ENCODE measurements at places on chromosomes 2 and 18. TPM values are rescaled to one million over a fixed set of nuclear protein-coding genes. Genes with fewer than 3 reads are reported as not detected.
A peak's percentile ranks its signal among the peaks of the same experiment; 100 is the strongest.

GRCh38 chr2:30393510-30393909 lies 53.5 kb upstream of the LCLAT1 start:
- DNase-seq = no peak
- no peaks in the 10 kb centered on the region for H3K36me3 ChIP-seq
- H3K4me3 ChIP-seq = no peak overlapping the region
- no peaks in the 10 kb centered on the region for H3K4me1 ChIP-seq

DNA sequence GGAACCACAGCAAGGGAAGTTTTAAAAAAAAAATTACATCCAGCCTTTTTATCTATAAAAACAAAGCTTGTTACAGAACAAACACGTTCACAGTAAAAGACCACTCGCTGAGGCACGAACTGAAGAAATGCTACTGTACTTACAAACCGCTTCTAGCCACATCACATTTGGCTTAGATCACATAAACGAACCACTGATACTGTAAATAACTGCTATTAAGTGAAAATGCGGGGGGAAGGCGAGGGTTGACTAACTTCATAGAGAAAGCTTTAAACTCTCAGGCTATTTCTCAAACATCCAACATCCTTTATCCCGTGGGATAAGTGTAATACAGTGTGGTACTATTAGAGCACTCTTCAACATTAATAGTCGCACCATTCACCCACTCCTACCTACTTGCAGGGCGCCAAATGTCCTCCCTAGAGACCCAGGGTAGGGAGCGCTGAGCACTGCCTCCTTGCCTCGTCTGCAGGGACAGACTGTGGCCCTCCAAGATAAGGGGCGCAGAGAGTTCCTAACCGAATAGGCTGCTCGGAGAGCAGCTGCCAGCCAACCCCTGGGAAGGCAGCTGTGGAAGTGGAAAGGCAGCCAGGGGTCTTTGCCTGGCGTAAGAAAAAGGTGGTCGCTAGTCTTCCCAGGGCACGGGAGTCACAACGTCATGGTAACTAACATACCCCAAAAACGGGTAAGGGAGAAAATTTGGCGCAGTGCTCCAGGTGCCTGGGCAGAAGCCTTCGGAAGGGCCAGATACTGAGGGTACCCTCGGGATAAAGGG lies 854 bp downstream of the GPR155 start:
- H3K27me3 ChIP-seq = peaks cover 2% of the 10 kb centered on the region
- peaks cover 5% of the 10 kb centered on the region for H3K36me3 ChIP-seq
- H3K27ac ChIP-seq = peak overlapping the region; percentile 85
- peaks cover 13% of the 10 kb centered on the region for H3K4me1 ChIP-seq
- peak overlapping the region; percentile 87 for H3K4me3 ChIP-seq

GRCh38 chr2:113765276-113765675 lies 8.8 kb upstream of the SLC35F5 start:
- no peaks in the 10 kb centered on the region for H3K27me3 ChIP-seq
- no peaks in the 10 kb centered on the region for H3K36me3 ChIP-seq
- no peaks in the 10 kb centered on the region for H3K4me1 ChIP-seq
- H3K27ac ChIP-seq = no peak overlapping the region
- no peak overlapping the region for H3K4me3 ChIP-seq

- H3K4me1 ChIP-seq = peaks cover 26% of the 10 kb centered on the region
- no peak overlapping the region for H3K4me3 ChIP-seq
- no peak overlapping the region for H3K27ac ChIP-seq
- H3K36me3 ChIP-seq = peaks cover 2% of the 10 kb centered on the region
- DNase-seq = no peak
Observed at GRCh38 chr18:49055754-49056172, 105.0 kb upstream of the SMAD7 start.

DNA sequence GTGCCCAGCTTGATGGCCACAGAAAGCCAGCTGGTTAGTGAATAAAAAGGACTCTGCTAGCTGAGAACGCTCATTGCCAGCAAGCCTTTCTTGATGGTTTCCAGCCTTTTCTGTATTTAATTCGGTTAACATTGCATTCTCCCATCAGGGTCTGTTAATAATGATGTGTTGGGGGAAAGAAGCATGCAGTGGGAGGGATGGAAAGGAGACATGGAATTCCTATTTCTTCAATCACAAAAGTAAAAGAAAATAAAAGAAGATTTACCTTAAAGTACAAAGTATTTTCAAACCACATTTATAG lies 141.9 kb upstream of the RBBP8 start:
- H3K4me3 ChIP-seq = no peak overlapping the region
- H3K27ac ChIP-seq = no peak overlapping the region
- H3K4me1 ChIP-seq = peaks cover 24% of the 10 kb centered on the region
- H3K27me3 ChIP-seq = no peaks in the 10 kb centered on the region
- H3K36me3 ChIP-seq = no peaks in the 10 kb centered on the region

DNA sequence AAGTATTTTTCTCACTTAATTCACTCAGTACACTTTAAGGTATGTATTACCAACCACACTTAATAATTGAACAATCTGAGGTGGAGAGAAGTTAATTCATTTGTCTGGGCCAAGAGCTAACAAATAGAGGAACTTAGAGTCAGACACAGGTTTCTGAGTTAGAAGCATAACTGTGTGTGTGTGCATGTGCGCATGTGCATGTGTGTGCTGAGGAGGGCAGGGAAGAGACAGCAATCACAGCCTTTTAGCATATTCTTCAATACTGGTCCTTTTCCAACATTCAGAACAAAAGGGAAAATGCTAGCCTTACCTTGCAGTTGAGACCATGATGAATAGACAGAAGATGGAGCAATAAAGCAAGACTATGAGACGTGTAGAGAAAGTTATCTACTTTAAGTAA lies 136.2 kb upstream of the ATP5MC3 start:
- no peaks in the 10 kb centered on the region for H3K4me1 ChIP-seq
- no peak overlapping the region for H3K4me3 ChIP-seq
- no peak overlapping the region for H3K27ac ChIP-seq
- no peak for DNase-seq

- no peak for DNase-seq
- peaks cover 19% of the 10 kb centered on the region for H3K4me1 ChIP-seq
- no peaks in the 10 kb centered on the region for H3K27me3 ChIP-seq
- no peak overlapping the region for H3K27ac ChIP-seq
Observed at GRCh38 chr2:98775146-98775986, 44.4 kb upstream of the MGAT4A start.

DNA sequence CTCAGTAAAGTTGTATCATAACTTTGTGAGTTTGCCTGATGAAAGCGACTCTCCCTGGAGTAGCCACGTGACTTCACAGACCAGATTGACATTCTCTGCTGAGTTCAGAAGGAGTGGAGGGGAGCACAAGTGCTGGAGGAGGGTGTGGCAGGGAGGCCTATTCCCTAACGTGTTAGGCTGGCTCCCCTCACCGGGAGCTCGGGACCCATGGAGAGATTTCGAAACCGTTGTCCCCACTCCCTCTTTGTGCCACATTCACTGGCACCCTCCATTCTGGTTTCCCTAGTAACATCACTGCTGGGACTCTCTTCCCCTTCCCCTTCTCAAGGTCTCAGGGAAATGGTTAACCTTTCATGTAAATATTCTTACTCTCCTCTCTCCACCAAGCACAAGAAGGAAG lies 279.9 kb downstream of the ALPK2 start:
- H3K27me3 ChIP-seq = no peaks in the 10 kb centered on the region
- H3K4me3 ChIP-seq = no peak overlapping the region
- no peak for DNase-seq
- peaks cover 39% of the 10 kb centered on the region for H3K36me3 ChIP-seq
- H3K4me1 ChIP-seq = peaks cover 15% of the 10 kb centered on the region
- peak overlapping the region; percentile 68 for H3K27ac ChIP-seq

DNA sequence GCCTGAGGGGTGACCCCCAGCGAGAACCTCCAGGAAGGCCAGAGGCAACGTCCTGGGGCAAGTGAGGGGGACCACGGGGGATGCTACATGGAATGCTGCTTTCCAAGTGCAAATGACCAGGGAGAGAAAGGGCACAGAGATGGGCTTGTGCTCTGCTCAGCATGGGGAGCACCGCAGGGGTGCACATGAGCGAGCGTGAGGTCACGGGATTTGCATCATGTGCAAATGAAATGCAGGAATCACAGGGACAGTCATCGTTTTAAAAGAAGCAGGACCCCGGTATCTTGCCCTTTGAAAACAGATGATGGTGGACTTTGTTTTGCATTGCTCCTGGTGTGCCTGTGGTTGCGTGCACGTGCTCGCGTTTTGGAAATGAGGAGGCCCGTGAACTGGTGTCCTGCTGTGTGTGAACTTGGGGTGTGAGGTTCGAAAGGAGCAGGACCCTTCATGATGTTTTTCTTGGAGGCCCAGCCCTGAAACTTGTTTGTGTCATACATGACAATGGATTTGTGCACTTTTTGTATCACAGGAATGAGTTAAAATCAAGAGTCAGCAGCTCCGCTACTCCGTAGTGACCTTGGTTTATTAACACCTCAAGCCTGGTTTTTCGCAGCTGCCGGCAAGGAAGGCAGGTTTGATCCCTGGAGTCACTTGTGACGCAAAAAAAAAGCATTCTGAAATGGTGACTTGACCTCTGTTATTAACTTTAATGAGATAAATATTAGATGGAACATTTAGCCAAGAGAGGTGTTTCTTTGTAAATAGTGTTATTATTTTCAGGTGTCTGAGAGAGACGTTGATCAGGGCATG lies 234.5 kb downstream of the LDLRAD4 start:
- DNase-seq = no peak
- H3K36me3 ChIP-seq = no peaks in the 10 kb centered on the region
- no peak overlapping the region for H3K4me3 ChIP-seq

DNA sequence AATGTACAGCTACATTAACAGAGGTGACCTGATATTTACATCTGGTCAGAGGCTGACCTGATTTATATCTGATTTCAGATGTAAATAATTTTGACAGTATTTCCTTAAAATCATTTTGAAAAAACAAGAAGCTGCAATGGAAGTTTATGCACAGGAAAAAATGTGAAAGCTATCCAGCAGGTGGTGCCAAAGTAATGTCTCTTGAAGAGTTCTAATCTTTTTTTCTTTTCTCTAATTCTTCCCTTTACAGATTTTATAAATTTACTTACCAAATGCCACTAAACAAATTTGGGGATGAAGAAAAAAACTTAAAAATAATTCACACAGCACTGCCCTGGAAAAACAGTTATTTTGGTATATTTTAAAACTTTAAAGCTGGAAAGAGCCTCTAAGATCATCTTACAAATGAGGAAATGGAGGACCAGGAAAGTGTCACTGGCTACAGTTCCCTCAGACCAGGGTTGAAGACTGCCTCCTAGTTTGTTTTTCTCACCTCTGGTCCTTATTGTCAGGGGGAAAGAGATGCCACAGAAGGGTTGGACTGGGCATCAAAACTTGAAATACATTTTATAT lies 16.4 kb upstream of the FBLN7 start:
- no peak overlapping the region for H3K4me3 ChIP-seq
- peaks cover 29% of the 10 kb centered on the region for H3K36me3 ChIP-seq

- no peak for DNase-seq
- H3K27me3 ChIP-seq = no peaks in the 10 kb centered on the region
- H3K4me1 ChIP-seq = no peaks in the 10 kb centered on the region
- H3K4me3 ChIP-seq = no peak overlapping the region
Observed at GRCh38 chr2:167471332-167471731, 583.1 kb downstream of the XIRP2 start.

- H3K36me3 ChIP-seq = peaks cover 20% of the 10 kb centered on the region
- DNase-seq = no peak
- no peaks in the 10 kb centered on the region for H3K27me3 ChIP-seq
- no peak overlapping the region for H3K27ac ChIP-seq
- peaks cover 12% of the 10 kb centered on the region for H3K4me1 ChIP-seq
Observed at GRCh38 chr2:138548796-138549195, 47.2 kb downstream of the SPOPL start.

DNA sequence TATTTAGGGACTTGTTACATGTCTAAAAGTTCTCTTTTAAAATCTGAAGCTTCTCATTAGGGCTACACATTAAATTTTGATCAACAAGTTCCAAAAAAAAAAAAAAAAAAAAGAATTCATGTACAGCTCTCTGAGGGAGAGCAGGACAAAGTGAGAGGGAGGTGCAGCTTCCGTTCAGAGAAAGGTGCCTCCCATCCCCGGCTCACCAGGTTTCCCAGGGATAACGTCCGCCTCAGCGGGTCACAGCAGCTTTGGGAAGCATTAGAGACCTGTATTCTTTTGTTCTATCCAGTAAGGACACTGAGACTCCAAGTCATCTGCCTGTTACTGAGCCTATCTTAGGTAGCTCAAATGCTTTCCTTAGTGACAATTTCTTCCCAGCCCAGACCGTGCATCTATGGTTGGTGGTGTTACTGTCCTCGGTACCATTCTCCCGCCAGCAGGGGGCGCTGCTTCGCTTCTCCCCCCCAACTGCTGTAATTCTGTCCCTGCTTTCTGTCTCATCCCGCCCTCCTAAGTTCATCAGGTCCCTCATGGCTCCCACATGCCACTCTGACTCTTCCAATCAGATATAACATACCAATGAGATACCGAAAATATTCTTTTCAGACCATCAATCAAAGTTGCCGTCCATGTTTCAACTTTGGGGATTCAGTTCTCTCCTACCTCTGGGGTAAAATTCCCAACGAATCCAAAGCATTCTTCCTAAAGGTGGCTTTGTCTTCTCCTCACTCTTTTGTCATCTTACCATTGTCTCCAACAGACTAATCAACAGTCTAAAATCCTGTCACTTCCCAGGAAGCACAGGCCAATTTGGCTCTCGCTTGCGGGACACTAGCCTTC lies 466.5 kb downstream of the METTL4 start:
- no peak for DNase-seq
- H3K4me1 ChIP-seq = peaks cover 9% of the 10 kb centered on the region
- H3K36me3 ChIP-seq = no peaks in the 10 kb centered on the region
- H3K4me3 ChIP-seq = no peak overlapping the region
- H3K27me3 ChIP-seq = peaks cover 2% of the 10 kb centered on the region

GRCh38 chr2:218255446-218255845 lies 5.4 kb upstream of the GPBAR1 start:
- H3K4me3 ChIP-seq = no peak overlapping the region
- no peak overlapping the region for H3K27ac ChIP-seq
- H3K36me3 ChIP-seq = peaks cover 25% of the 10 kb centered on the region
- no peaks in the 10 kb centered on the region for H3K27me3 ChIP-seq
- H3K4me1 ChIP-seq = peaks cover 21% of the 10 kb centered on the region

- no peaks in the 10 kb centered on the region for H3K36me3 ChIP-seq
- H3K27ac ChIP-seq = peak overlapping the region; percentile 9
- H3K4me3 ChIP-seq = no peak overlapping the region
- no peaks in the 10 kb centered on the region for H3K27me3 ChIP-seq
Observed at GRCh38 chr2:147621656-147622197, 223.1 kb upstream of the ACVR2A start.

The IFIH1 gene
- 9.3 TPM for total RNA-seq

The GRHL1 gene
- total RNA-seq = 9.7 TPM

The POTEC gene
- not detected for total RNA-seq

The PRKCE gene
- total RNA-seq = 18.1 TPM

The TUBA4B gene
- not detected for total RNA-seq

The SLC8A1 gene
- 30.7 TPM for total RNA-seq

The MAP3K20 gene
- 33.7 TPM for total RNA-seq

Data from mesothelial cell of epicardium (in vitro differentiated cells).